ENCODE measurements at places on chromosomes 4 and X.

- DNase-seq, result no peak
Observed at GRCh38 chr4:23324021-23324690, 565.7 kb downstream of the PPARGC1A start.

DNA sequence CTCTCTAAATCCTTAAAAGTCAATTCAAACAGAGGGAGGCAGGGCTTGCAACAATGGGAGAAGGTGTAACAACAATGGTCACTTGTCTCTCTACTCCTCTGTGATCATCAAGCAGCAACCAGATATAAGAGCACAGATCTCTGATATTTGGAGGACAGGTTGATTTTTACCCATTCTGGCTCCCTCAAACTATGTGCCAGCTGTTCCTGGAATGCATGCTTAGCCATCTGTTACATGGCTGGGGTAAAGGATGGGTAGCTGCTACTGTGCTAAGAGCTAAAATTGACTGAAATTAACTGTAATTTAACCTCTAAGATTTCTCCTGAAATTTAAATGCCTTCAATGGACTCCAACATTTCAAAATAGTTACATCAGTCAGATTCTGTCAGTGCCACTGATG, 1459.9 kb downstream of the PCDH7 start:
- no peak for DNase-seq

- DNase-seq, result no peak
Observed at GRCh38 chr4:186485561-186486062, 69.8 kb downstream of the MTNR1A start.

- no peak for DNase-seq
Observed at GRCh38 chr4:47933840-47934239, 19.5 kb upstream of the NFXL1 start.

DNA sequence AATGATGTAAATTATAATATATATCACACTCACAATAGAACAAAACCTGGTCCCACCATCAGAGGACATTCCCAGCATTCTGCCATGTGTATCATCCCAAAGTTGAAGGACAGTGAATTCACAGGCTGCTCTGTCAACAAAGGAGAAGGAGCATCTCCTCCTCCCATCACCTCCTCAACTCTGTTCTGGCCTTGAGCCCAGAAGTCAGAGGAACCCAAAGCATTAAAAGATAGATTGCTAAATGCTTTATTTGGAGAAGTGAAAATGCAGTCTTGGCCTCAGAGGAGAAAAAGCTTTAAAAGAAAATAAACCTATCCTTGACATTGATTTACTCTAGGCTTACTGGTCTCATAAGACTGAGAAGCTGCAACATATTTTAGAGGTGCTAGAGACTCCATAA, 268.8 kb upstream of the RASGEF1B start:
- DNase-seq, result no peak

DNA sequence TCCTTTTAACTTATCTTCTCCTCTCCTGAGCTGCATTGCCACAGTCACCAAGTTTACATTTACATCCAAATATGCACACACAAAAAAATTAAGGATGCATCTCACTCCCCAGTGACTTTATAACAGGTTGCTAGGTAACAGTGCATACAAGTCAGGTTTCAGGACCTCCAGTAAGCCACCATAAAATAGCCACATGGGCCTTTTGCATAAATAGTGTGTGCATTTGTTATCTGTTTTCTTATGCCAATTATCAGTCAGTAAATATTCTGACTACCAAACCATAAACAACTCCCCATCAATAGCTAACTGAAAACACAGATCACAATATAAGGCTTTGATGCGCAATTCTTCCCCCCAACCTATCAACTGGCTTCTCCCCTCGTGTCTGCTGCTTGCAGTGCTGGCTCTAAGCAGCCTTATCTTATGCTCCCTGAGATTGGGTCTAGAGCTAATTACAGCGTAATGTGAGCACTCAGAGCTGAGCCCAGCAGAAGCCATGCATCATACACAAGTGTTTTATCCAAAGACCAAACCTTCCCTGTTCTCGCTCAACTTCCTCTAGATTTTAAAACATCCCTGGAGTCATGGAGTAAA, 55.4 kb downstream of the ZNF827 start:
- DNase-seq, result no peak

- no peak for DNase-seq
Observed at GRCh38 chr4:162364651-162365050, 200.9 kb upstream of the FSTL5 start.

- DNase-seq, result no peak
Observed at GRCh38 chrX:105241056-105241455, 20.6 kb upstream of the TEX13A start.

DNA sequence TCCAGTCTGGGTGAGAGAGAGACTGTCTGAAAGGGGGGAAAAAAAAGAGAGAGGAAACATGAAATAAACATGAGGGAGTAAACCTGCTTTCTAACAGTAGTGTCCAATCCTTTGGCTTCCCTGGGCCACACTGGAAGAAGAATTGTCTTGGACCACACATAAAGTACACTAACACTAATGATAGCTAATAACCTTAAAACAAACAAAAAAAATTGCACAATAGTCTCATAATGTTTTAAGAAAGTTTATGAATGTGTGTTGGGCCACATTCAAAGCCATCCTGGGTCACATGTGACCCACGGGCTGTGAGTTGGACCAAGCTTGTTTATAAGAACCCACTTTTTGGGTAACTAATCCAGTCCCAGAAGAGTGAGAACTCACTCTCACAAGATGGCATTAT, 30.3 kb downstream of the PDS5A start:
- no peak for DNase-seq

All from NCI-H748 treated with DMSO at 0.1 percent for 48 hours (cell line).